ENCODE measurements at places on chromosomes 7 and 10. TPM values are rescaled to one million over a fixed set of nuclear protein-coding genes. Genes with fewer than 3 reads are reported as not detected.
A peak's percentile ranks its signal among the peaks of the same experiment; 100 is the strongest.

The GRID2IP gene
- total RNA-seq: not detected

GRCh38 chr10:88082391-88082790 lies 219.0 kb downstream of the PTEN start:
- DNase-seq: no peak

- DNase-seq: peak; percentile 98
These were observed 20.0 kb upstream of the CRYGN start for GRCh38 chr7:151459726-151460473.

DNA sequence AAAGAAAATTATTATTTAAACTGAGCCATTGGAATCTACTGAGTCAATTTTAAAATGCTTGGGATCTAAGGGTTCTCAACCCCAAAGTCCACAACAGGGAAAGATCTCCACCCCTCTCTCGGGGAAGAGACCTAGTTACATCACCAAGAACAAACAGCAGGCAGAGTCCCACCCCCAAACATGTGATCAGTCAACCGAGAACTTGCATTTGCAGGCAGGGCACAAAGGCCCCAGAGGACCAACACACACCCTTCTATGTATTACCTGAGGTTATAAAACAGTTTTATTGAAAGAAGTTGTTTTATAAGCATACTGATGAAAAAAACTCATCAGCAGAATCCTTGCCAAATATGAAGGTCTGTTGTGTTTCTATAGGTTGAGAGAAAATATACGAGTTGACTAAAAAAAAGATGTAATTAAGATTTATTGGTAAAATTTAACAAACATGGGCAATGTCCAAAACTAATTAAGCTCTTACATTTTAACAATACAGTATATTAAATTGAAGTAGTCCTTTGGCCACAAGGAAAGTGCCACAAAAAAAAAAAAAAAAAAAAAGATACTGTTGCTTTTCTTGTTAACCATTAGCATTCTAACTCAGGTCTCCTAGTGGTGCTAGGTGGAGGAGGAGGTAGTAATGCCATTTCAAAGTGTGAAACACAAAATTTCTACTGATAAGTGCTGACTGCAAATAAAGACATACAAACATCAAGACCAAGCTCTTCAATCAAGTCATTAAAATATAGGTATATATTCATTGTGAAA lies 975 bp upstream of the USP54 start:
- DNase-seq: peak; percentile 90

DNA sequence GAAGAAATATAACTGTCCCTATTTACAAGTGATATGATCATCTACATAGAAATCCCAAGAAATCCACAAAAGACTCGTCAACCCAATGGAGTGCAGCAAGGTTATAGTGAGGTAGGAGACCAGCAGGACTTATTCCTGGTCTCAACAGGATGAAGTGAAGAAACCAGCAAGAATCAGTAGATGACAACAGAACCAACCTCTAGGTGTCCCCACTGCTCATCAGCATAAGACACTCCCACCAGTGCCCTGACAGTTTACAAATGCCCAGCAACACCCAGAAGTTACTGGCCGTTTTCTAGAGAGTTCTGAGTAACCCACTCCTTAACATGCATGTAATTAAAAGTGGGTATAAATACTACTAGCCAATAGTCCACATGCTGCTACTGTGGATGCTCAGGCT lies 470.5 kb upstream of the LRRTM3 start:
- DNase-seq: peak; percentile 16

DNA sequence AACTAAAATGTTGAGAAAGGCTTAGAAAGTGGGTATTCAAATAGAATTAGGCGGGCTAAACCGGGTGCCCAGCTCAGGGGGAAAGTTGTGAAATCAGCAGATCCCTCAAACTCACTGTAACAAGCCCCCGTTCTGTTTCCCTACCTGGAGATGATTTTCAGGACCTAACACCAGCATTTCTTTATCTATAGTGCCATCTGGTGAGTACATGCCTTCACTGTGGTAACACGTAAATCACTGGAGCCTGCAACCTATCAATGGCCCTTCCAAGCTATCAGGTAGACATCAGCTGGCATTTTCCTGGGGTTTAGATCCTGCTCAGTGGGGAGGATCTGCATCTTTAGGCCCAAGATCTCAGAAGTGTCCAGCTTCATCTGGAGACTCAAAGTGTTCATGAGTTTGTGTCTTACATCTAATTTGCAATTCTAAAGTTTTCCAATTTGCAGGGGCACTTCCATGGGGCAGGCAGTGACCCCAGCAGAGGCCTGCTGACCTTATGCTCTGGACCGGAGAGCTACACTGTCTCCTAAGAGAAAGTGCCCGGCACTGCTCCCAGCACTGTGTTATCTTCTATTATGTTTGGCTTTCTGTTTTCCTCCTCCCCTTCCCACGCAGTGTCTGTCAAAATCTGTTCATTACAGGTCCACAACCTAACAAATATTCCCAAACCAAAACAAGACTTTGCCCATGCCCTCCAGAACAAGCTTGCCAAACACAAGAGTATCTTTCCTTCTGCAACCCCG lies 132.5 kb downstream of the LSM5 start:
- DNase-seq: peak; percentile 15

- DNase-seq: peak; percentile 78
These were observed 34.0 kb upstream of the DGKB start for GRCh38 chr7:14936554-14936953.

GRCh38 chr7:152145853-152146466 lies 120.5 kb downstream of the GALNT11 start:
- DNase-seq: peak; percentile 80

GRCh38 chr7:77442636-77443035 lies 26.5 kb upstream of the GSAP start:
- DNase-seq: no peak

GRCh38 chr10:132299371-132300336 lies 8.1 kb downstream of the STK32C start:
- DNase-seq: no peak

GRCh38 chr7:132548489-132549078 lies 27.7 kb downstream of the PLXNA4 start:
- DNase-seq: no peak

DNA sequence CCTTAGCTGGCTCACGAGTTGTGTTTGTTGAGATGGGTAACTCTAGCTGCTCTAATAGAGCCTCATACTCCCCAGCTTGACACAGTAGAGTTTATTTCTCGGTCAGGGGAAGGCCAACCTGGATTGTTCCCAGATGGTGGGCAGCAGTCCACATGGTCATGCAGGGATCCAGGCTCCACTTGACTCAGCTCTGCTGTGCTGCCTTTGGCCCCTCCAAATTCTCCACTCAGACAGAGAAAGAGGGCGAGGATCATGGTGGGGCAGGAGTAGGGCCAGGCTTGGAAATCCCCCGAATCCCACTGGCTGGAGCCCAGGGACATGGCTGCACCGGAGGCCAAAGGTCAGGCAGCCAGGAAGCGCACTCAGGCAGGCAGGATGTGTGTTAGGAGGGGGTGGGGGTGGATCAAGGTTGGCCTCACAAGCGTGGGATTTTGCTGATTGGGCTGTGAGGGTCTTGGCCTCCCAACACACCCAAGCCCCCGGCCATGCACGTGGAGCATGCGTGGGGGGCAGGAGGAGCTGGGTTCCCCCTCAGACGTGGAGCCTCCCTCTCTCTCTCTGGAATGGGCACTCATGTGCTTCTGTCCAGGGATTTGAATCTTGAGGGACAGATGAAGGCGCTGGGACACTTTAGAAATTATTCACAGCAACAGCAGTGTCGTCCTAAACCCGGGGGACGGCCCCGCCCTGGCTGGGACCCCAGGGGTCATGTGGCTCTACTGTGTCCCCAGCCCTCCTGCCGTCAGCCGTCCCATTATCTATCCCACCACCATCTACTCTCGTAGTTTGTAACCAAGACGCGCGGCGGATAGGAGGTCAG lies 44.8 kb downstream of the PDGFA start:
- DNase-seq: no peak

- no peak for DNase-seq
These were observed 21.0 kb downstream of the BLNK start for GRCh38 chr10:96250349-96250748.

The NUP42 gene
- 66.8 TPM for total RNA-seq
